ENCODE measurements at places on chromosomes 1 and 21.

DNA sequence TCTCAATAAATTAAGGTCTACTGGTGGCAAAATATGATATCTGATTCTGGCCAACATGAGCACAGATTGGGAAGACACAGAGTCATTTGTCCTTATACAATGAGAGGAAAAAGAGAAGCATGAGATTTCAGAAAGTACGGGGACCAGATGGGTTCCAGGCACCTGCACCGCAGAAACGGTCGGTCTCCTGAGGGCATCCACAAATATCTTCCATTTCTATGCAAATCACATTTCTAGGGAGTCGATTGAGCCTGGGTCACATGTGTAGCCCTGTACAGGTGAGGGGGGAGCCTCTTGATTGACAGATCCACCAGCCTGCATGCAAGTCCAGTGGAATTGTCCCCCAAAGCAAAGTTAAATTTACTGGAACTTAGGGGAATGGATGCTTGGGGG lies 415.6 kb downstream of the NPHP4 start:
- no peak for DNase-seq

GRCh38 chr1:51568231-51568935 lies 48.5 kb upstream of the OSBPL9 start:
- DNase-seq = no peak

- no peak for DNase-seq
These were observed 59.0 kb downstream of the UBE2T start for GRCh38 chr1:202282596-202283283.

GRCh38 chr1:200237066-200237465 lies 172.8 kb downstream of the ZNF281 start:
- no peak for DNase-seq

DNA sequence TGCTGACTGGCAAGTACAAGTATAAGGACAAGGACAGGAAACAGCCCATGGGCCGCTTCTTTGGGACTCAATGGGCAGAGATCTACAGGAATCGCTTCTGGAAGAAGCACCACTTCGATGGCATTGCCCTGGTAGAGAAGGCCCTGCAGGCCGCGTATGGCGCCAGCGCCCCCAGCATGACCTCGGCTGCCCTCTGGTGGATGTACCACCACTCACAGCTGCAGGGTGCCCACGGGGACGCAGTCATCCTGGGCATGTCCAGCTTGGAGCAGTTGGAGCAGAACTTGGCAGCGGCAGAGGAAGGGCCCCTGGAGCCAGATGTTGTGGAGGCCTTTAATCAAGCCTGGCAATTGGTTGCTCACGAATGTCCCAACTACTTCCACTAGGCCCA lies 32.0 kb downstream of the SLC16A1 start:
- DNase-seq = no peak

DNA sequence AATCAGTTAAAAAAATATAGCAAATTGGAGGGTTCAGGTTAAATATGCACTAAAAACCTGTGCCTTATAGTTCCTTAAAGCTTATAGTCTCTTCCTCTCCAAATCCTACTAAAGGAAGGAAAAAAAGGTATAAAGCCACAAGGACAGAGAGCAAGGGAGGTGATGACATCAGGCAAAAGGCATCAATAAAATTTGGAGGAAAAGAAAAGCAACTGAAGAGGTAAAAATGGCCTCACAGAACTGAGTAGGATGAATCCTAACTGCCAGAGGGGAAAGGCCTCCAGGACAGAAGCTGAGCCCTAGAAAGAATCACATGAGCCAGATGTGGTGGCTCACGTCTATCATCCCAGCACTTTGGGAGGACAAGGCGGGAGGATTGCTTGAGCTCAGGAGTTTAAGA lies 8.1 kb downstream of the CCSAP start:
- no peak for DNase-seq

GRCh38 chr1:16720351-16721223 lies 19.7 kb upstream of the RNU1-4 start:
- peak; percentile 51 for DNase-seq

DNA sequence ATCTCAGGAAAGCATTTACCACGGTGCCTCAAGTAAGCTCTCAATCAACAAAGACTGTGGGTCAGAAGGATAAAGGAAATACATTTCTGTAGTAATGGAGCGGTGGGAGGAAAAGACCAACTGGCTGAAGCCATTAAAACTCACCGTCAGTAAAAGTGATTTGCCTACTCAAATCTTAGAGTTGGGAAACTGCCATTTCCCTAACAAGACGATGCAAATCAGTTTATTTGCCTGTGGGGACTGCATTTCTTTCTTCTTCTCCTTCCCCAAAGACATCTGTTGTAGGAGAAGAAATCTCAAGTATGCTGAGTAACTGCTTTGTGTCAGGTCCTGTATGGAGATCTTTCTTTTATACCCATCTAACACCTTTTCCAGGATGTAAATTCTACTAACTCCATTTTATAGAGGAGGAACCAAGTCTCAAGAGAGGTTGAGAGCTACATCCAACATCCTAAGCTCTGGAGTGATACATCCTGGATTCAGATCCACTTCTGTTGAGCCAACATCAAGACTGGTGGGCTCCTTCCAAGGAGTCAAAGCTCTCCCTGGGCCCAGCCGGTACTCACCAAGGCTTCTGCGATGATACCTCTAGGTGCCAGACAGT lies 219.3 kb upstream of the FGGY start:
- no peak for DNase-seq

DNA sequence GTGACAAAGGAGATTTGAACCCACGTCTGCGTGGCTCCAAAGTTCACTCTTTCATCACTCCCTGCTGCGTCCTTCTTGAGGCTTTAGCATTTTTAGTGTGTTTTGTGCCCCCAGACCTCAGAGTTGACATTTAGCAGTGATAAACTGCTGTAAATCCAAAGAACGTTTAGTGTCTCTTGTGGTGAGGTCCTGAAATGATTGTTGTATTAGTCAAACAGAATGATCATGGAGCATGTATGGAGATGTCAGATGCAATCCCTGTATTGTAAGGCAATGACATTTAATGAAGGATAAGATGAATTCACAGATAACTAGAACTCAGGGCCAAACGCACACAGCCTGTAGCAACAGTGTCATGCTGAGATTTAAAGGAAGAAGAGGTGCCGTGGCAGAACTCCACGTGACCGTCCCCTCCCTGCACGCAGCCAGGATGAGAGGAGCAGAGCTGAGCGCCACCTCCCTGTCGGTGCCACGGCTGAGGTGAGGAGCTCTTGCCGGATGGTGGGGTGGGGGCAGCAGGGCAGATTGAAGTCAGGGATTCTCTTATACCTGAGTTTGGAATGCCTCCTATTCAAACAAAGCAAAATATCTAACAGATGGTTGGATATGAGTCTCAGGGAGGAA lies 30.1 kb downstream of the NTPCR start:
- peak; percentile 51 for DNase-seq

DNA sequence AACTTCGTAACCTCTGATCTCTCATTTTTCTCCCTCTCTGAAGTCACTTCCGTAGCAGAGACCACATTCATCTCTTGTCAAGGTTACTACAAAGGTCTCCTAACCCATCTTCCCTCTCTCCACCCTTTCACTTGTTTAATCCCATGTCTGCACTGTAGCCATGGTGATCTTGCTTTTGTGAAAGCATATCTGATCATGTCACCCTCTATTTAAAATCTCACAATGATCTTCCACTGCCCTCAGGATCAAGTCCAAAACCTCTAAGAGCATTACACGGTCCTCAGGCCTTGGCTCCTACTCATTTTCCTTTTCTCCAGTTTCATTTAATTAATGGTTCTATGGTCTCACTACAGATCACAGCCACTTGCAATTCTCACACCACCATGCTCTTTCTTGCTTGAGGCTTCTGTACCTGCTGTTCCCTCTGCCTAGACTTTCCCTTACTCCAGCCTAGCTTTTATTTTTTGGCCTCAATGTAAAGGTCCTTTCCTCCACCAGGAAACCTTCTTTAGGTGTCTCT lies 12.1 kb downstream of the ARHGEF11 start:
- no peak for DNase-seq

- DNase-seq = peak; percentile 66
These were observed 3.5 kb upstream of the FCMR start for GRCh38 chr1:206925106-206925736.

GRCh38 chr1:225866981-225867380 lies 15.2 kb downstream of the TMEM63A start:
- DNase-seq = no peak
